ENCODE measurements at places on chromosomes 13 and 19.

DNA sequence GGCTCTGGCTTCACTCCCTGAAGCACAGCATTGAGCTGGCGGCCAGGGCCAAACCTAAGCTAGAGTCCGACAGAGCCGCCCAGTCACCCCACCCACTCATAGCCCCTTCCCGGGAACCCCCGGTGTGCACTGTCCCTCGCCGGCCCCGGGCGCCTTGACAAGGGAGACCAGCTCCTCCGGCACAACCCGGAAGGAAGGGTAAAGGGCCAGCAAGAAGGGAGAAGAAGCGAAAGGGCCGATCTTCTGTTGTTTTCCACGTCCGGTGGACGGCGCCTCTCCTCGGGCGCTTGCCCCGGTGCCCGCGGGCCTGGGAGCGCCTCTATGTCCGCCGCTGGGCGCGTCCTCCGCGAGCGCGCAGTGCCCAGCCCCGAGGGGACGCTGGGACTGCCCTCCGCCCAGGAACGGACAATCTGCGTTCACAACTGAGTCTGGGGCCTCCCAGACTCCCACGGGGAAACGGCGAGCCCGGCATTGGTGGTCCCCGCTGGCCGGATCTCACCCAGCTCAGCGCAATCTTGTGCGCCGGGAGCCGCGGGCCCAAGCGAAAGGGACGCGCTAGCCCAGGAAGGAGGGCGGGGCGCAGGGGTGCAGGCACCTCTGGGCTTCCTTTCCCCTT is 172.5 kb upstream of the MIR17HG start:
- DNase-seq: no peak

DNA sequence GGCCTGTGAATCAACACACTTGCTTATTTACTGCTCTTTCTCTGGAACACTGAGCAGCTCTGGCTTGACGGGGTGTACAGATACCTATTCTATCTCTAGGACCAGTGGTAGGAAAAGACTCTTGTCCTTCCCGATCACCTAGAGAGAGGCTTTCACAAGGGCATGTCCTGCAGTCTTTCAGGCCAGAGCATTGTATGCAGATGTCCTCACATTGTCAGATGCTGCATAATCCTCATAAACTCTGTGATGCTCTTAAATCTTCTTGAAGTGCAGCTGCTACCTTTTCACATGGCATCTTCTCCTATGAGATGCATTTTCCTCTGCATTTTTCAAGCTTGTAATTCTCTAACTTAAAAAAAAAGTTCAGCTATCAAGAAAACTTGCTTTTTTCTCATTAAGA is 369.4 kb downstream of the OLFM4 start:
- DNase-seq: no peak

- no peak for DNase-seq
Observed at GRCh38 chr13:31327182-31327860, 127.5 kb downstream of the B3GLCT start.

- DNase-seq: no peak
Observed at GRCh38 chr13:50015258-50015657, at the start of gene KCNRG. Gene KCNRG, plus strand, starts transcription at chr13:50015444. Its CDS starts 50 bp downstream, at chr13:50015494.

GRCh38 chr19:35254341-35255297 is 5.8 kb downstream of the LSR start:
- no peak for DNase-seq

DNA sequence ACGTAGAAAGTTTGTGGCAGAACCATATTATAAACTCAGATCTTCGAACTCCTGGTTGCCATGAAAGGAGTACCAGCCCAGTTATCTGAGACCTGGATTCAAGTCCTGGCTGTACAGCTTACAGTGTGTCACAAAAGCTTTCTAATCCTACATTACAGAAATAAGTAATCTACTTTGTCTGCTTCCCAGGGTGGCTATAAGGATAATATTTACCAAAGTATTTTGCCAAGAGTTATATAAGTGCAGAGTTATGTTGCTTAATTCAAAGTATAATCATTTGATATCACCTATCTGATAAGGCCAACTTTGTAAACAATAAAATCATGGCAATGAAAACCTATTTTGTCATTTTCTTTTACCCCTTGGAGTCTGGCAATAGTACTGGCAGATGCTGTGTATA is 381.6 kb downstream of the NDFIP2 start:
- DNase-seq: no peak

- DNase-seq: no peak
Observed at GRCh38 chr19:49749771-49750170, 13.3 kb downstream of the TSKS start.

DNA sequence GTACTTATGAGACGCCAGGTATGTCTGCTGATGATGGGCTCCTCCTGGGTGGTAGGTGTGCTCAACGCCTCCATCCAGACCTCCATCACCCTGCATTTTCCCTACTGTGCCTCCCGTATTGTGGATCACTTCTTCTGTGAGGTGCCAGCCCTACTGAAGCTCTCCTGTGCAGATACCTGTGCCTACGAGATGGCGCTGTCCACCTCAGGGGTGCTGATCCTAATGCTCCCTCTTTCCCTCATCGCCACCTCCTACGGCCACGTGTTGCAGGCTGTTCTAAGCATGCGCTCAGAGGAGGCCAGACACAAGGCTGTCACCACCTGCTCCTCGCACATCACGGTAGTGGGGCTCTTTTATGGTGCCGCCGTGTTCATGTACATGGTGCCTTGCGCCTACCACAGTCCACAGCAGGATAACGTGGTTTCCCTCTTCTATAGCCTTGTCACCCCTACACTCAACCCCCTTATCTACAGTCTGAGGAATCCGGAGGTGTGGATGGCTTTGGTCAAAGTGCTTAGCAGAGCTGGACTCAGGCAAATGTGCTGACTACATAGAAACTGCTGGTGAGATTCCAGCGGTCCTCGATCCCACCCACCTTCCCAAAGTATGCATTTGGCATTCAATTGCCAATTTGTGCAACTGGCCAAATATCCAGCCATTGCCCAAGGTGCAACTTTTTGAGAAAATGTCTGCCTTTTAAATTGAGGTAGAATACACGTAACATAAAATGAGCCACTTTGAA is 10.2 kb downstream of the OR2Z1 start:
- no peak for DNase-seq

GRCh38 chr19:49712397-49712859 is 21.5 kb downstream of the CPT1C start:
- no peak for DNase-seq

All from CD14-positive monocyte (primary cell).